ENCODE measurements at places on chromosomes 1 and 21.

DNA sequence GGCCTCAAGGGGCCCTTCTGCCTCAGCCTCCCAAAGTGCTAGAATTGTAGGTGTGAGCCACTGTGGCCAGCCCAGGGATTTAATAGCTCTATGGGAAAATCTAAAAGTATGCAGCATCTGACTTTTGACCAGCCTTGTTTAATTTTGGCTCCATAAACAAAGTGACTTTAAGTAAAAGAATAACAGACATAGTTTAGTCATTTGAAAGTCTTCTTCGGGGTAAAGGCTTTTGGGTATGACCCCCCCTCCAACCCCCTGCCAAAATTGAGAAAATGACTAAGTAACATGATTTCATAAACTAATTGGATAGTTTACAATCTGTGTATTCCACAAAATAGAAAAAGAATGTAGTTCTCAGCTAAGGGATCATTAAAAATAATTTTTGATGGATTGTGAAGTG lies 17.0 kb downstream of the GPBP1L1 start:
- DNase-seq, result no peak

- no peak for DNase-seq
Measured at GRCh38 chr1:218617986-218618385, 272.9 kb downstream of the TGFB2 start.

DNA sequence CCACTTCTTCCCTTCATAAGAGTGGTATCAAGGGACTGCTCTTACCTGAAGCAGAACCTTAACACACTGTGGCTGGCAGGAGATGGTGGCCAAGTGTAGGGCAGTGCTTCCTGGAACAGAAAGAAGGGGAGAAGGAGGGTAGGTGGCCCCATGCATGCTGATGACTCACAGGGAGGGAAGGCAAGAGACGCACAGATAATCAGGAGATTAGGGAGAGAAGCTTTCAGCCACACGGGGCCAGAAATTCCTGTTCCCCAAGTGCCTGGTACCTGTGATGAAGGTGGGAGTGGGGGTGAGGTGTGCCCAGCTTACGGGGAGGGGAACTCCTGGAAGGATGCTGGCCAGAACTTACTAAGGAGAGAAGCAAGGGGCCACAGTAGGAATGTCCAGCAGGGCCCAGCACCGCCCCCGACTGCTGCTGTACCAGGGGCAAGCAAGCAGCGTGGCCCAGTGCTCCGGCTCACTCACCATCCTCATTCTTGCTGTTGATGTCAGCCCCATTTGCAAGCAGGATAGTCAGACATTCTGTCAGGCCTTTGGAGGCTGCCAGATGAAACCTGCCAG lies 7.7 kb downstream of the ANKRD35 start:
- no peak for DNase-seq

DNA sequence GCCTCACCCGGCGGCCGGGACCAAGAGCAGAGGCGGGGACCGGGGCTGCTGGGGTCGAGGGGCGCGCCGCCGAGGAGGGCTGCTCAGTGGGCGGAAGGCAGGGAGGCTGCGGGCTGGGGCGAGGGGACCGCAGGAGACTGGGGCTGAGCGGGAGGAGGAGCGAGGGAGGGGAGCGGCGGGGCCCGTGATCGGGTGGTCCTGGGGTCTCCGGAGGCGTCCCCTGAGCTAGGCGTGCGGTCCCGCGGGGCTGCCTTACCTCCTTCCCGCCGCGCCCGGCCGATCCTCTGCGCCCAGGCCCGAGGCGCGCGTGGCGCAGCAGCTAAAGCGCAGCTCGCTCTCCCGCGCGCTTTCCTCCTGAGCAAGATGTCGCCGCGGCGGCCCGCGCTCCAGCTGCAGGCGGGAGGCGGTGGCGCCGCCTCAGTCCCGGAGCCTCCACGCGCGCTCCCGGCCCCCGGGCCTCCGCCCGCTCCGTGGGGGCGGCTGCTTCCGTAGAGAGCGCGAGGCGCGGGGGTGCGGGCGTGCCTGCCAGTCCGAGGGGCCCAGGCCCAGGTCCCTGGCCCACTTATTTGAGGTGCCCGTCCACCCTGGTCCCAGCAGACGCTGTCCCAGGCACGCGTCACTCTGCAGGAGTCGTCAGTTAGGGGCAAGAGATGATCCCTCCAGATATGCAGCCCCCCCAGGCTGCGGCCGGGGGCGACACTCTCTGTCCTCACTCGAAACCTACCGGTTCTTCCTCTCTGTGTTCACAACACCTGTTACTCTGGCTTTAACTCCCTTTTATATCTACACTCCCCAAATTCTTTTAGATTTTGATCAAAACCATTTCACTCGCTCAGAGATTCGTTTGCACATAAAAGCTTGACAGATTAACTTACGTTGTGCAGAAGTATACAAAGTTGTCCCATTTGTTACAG lies at the start of gene CCSAP:
Gene CCSAP (minus strand): TSS at position 392 of the 914 bp plus-strand sequence. CDS start 582 bp downstream, outside the sequence.
- DNase-seq, result peak; percentile 61

- no peak for DNase-seq
Measured at GRCh38 chr1:151541752-151542151, 1.6 kb downstream of the TUFT1 start.

DNA sequence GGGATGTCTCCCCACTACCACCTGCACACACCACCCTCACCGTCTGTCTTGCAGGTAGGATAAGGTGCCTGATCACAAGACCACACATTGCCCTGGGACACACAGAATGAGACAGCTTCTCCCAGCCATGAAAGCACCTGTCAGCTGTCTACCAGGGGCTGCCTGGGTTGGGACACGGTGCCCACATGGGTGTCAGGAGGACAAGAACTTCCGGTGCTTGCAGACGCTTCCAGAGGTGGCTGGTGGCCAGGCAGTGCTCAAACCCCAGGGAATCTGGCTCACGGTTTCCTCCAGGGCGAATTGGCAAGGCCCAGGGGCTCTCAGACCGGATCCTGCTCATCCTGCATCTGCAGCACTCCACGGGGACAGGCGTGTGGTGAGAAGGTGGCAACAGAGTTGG lies 182.6 kb upstream of the ARHGEF16 start:
- DNase-seq, result no peak

GRCh38 chr1:199858856-199859255 lies 168.7 kb upstream of the NR5A2 start:
- no peak for DNase-seq

DNA sequence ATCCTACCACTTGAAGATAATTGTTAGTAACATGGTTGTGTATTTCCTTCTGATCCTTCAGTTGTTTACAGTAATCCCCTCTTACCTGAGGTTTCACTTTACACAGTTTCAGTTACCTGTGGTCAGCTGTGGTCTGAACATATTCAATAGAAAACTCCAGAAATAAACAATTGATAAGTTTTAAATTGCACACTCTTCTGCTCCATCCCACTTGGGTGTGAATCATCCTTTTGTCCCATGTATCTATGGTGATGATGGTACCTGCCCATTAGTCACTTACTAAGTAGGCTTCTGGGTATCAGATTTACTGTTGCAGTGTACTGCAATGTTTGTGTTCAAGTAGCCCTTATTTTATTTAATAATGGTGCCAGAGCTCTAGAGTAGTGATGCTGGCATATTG lies 62.5 kb downstream of the OSBPL9 start:
- DNase-seq, result no peak

- DNase-seq, result no peak
Measured at GRCh38 chr1:67158401-67158800, 7.9 kb upstream of the IL23R start.

GRCh38 chr1:40653851-40654537 lies 11.5 kb downstream of the RIMS3 start:
- DNase-seq, result no peak

- no peak for DNase-seq
Measured at GRCh38 chr1:112790920-112791722, 76.0 kb upstream of the PPM1J start.

DNA sequence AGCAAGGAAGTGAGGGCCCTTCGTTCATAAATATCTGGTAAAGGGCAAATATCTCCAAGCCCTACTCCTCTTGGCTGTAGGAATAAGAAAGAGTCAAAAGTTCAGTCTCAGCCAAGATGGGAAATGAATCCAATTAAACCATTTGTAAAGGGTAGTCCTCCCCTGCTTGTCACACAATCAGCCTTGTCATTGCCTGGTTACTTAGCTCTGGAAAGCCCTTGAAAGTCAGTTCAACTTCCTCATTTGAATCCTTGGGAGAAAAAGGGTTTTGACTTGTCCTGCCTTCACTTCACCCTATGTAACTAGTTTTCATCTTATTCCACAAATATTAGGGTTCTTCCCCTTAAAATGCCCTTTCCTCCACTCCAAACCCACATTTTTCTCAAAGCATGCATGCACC lies 100.0 kb downstream of the ELAVL4 start:
- peak; percentile 25 for DNase-seq

GRCh38 chr1:108059945-108060344 lies 95.0 kb upstream of the VAV3 start:
- DNase-seq, result peak; percentile 46

- no peak for DNase-seq
Measured at GRCh38 chr21:34885626-34886239, 163.4 kb downstream of the RUNX1 start.

GRCh38 chr21:36628761-36629460 lies 70.0 kb upstream of the SIM2 start:
- DNase-seq, result no peak

GRCh38 chr1:79220509-79220908 lies 214.0 kb upstream of the ADGRL4 start:
- DNase-seq, result no peak

GRCh38 chr1:160085686-160086455 lies 4.5 kb downstream of the KCNJ9 start:
- DNase-seq, result peak; percentile 95

DNA sequence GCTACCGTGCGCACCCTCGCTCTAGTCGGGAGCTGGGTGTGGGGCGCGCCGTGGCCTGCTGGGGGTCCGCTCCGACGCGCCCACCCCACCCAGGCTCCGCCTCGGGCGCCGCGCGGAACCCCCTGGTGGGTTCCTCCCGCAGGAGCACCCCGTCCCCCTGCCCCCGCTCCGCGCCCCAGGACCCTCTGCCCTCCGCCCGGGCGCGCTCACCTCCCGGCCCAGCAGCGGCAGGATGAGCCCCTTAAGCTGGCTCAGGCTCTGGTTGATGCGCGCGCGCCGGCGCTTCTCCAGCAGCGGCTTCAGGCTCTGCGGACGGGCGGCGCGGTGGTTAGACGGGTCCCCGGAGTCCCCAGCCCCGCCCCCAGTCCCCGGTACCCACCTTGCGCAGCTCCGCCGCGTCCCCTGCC lies 319 bp downstream of the HES2 start:
- DNase-seq, result no peak

DNA sequence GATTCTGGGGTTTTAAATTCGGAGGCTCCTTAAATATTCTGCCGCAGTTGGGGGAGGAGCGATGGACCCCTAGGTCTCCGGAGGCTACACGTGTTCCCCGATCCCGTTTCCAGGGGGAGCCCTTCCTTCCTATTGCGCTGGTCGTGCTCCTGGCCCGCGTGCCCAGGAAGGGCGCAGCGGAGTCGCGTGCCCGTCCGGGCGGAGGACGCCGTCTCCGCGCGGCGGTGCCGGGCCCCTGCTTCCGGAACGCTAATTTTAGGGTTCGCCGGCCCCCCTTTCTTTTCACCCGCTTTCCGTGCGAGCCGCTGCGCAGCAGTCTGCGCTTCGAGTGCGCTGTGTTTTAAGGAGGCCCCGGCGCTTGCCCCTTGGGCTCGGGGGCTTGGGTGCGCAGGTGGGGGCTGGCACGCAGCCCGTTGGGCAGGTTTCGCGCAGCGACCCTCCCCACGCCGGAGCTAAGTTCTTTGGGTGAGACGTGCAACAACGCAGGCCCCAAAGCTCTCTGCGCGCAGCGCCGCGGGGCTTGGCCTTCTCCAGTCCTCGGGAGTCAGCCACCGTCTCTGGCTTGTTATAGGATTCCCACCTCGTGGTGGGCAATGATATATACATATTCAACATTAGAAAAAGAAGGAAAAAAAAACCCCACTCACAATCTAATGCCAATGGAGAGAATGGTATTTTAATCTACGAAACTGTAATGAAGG lies 43.5 kb upstream of the DNAJC6 start:
- DNase-seq, result peak; percentile 57

DNA sequence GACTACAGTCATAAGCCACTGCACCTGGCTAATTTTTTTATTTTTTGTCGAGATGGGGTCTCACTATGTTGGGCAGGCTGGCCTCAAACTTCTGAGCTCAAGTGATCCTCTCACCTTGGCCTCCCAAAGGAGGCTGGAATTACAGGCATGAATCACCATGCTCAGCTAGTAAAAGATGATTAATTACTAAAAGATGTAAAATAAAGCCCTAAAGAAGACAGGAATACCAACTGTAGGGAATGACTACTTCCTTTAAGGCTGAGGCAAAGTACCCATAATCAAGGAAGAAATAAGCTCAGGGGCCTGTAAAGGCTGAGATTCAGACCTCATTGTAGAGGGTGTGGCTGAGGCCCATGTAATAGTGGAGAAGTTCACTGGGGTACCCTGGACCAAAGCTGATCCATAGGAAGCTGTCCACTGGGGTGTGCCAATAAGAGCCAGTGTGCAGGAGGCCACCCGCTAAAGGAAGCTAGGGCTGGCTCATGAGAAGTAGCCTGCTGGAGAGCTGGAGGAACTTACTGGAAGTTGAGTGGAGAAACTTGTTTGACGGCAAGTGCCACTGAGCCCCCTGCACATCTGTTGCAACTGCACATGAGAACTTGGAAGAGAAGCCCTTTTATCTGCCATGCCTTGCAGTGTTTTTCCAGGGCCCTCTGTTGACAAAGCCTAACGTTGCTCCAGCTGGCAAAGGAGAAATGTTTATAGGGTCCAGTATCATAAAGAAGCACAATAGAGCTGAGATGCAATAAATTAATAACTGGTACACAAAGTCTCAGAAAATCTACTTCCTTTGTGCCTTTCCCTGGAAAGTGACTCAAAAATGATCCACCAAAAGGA lies 17.8 kb upstream of the SERTAD4 start:
- no peak for DNase-seq

DNA sequence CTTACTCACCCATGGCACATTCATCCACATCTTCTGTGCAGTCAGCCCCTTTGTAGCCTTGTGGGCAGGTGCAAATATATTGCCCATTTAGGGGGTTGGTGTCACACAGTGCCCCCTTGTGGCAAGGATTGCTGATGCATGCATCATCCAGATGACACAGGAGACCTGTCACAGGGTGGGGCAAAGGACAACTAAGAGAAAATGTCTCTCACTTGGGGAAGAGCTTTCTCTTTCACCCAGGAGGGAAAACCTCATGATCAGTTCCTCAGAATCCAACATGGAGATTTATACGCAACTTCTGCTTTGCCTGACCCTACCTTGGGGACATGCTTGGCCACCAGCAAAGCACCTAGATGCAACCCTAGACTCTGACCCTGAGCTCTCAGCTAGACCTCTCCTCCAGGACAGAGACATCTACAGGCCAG lies 71.8 kb upstream of the ADAM30 start:
- DNase-seq, result peak; percentile 72

- peak; percentile 82 for DNase-seq
Measured at GRCh38 chr21:45478115-45478801, 64.0 kb downstream of the SLC19A1 start.

GRCh38 chr1:159958719-159959380 lies 4.8 kb upstream of the SLAMF9 start:
- DNase-seq, result no peak

GRCh38 chr1:234270581-234271242 lies 102.5 kb upstream of the COA6 start:
- no peak for DNase-seq

DNA sequence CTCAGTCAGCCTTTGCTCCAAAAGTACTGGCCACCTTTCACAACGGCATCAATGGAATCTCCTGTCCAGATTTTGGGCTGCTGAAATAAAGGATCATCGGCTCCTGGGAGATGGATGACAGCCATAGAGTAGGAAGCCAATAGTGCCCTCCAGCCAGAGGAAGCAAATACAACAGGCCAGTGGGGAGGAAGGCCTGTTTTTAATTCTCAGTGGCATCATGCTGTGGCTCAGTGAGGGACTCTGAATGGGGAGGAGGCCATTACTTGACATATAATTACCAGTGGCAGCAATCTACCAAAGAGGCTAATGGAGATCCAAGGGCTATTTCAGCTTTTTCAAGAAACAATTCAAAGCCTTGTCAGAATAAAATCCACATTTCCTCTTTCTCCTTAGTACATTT lies 26.7 kb downstream of the COLGALT2 start:
- DNase-seq, result no peak

All from suppressor macrophage treated with lipopolysaccharide for 1 hour (primary cell).